ENCODE measurements at places on chromosomes 12 and 14. TPM values are rescaled to one million over a fixed set of nuclear protein-coding genes. Genes with fewer than 3 reads are reported as not detected.

The TCTN2 gene
- 23.1 TPM for total RNA-seq

The CPNE6 gene
- not detected for total RNA-seq

The OAS1 gene
- not detected for total RNA-seq

The FZD10 gene
- total RNA-seq, result 14.2 TPM

The HNF1A gene
- total RNA-seq, result not detected

The RNASE4 gene
- total RNA-seq, result 2.6 TPM

The KLHL33 gene
- not detected for total RNA-seq

The PIK3C2G gene
- not detected for total RNA-seq

The ZDHHC22 gene
- 5.9 TPM for total RNA-seq

The KLRC3 gene
- not detected for total RNA-seq

The CLEC9A gene
- total RNA-seq, result not detected

DNA sequence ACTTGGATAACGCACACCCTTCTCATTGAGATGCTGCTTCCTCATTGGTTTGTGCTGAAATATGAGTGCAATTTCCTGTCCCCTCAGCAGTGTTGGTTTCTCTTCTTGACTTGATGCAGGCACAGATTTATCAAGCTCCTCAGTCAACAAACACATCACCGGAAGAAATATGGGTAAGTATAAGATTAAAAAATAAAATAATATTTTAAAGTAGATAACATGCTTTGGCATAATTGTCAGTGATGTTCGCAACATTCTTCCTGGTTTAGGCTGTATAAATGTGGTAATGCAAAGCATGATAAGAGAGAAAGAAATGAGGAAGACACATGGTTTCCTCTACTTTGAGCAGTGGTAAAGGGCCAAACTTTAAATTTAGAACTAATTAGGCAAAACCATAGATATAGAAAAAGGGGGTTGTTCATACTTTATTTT, at the start of gene GPR65:
Gene GPR65 (plus strand): TSS at position 86 of the 432 bp plus-strand sequence. CDS start 5,713 bp downstream, outside the sequence.
- H3K36me3 ChIP-seq, result no peaks in the 10 kb centered on the region
- no peaks in the 10 kb centered on the region for H3K4me1 ChIP-seq
- no peaks in the 10 kb centered on the region for H3K27me3 ChIP-seq
- no peak for DNase-seq

GRCh38 chr12:52772772-52773171, 4.4 kb downstream of the KRT76 start:
- no peak for DNase-seq
- no peak overlapping the region for H3K4me3 ChIP-seq
- H3K36me3 ChIP-seq, result no peaks in the 10 kb centered on the region
- H3K4me1 ChIP-seq, result no peaks in the 10 kb centered on the region
- no peak overlapping the region for H3K27ac ChIP-seq

GRCh38 chr12:93122569-93123091, 193.5 kb upstream of the EEA1 start:
- H3K27me3 ChIP-seq, result no peaks in the 10 kb centered on the region
- no peak for DNase-seq
- no peak overlapping the region for H3K4me3 ChIP-seq
- H3K4me1 ChIP-seq, result peaks cover 5% of the 10 kb centered on the region
- no peak overlapping the region for H3K27ac ChIP-seq

DNA sequence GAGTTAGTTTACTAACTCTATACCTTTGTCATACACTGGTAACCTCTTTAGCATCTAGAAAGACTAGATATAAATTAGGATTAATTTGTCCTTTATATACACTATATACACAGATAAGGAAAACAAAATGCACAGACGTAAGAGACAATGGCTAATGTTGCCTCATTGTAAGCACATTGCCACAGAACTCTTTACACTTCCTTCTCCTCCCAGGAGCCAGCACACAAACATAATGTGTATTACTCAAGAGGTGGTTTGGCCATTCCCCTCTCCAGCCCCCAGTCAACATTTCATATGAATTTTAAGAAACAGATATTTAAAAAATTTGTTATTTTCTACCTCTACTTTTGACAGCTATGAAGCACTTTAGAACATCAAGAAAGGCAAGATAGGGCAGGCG, 131.4 kb upstream of the OR4E1 start:
- peaks cover 14% of the 10 kb centered on the region for H3K27me3 ChIP-seq
- H3K4me1 ChIP-seq, result peaks cover 7% of the 10 kb centered on the region
- no peak overlapping the region for H3K27ac ChIP-seq
- no peak for DNase-seq

DNA sequence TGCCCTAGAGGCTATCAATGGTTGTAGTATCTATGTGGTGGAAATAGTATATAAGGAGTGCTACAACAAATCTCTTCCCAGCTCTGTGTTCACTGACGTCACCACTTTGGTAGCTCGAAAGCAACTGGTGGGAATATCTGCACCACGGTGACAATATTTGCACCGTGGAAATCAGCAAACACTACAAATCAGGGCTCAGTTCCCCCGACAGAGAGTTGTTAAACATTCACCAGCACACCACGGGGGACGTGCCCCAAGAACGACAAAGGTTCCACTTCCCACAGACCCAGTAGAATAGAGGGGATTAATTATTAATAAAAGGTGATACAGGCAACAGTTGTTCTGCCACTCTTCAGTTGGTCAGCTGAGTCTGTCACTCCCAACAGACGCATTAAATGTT, 98.4 kb downstream of the CCDC60 start:
- H3K27ac ChIP-seq, result no peak overlapping the region
- no peaks in the 10 kb centered on the region for H3K4me1 ChIP-seq
- H3K36me3 ChIP-seq, result no peaks in the 10 kb centered on the region
- H3K27me3 ChIP-seq, result peaks cover 40% of the 10 kb centered on the region
- DNase-seq, result no peak

GRCh38 chr12:108826101-108826806, 31.1 kb downstream of the SSH1 start:
- peaks cover 6% of the 10 kb centered on the region for H3K36me3 ChIP-seq
- H3K27ac ChIP-seq, result peak overlapping the region; percentile 76
- peaks cover 59% of the 10 kb centered on the region for H3K4me1 ChIP-seq
- DNase-seq, result no peak
- H3K27me3 ChIP-seq, result no peaks in the 10 kb centered on the region
- peak overlapping the region; percentile 68 for H3K4me3 ChIP-seq

- peaks cover 5% of the 10 kb centered on the region for H3K4me1 ChIP-seq
- peak overlapping the region; percentile 78 for H3K27ac ChIP-seq
- H3K36me3 ChIP-seq, result no peaks in the 10 kb centered on the region
- no peaks in the 10 kb centered on the region for H3K27me3 ChIP-seq
- no peak for DNase-seq
- H3K4me3 ChIP-seq, result no peak overlapping the region
Observed at GRCh38 chr12:119198440-119198839, 19.7 kb downstream of the HSPB8 start.

GRCh38 chr12:51686727-51687126, 95.7 kb downstream of the SCN8A start:
- peaks cover 6% of the 10 kb centered on the region for H3K36me3 ChIP-seq
- H3K27ac ChIP-seq, result no peak overlapping the region
- no peak overlapping the region for H3K4me3 ChIP-seq
- no peak for DNase-seq

GRCh38 chr14:40204441-40205175, 772.4 kb upstream of the FBXO33 start:
- DNase-seq, result no peak
- no peaks in the 10 kb centered on the region for H3K27me3 ChIP-seq
- no peak overlapping the region for H3K27ac ChIP-seq
- no peak overlapping the region for H3K4me3 ChIP-seq
- H3K4me1 ChIP-seq, result no peaks in the 10 kb centered on the region

DNA sequence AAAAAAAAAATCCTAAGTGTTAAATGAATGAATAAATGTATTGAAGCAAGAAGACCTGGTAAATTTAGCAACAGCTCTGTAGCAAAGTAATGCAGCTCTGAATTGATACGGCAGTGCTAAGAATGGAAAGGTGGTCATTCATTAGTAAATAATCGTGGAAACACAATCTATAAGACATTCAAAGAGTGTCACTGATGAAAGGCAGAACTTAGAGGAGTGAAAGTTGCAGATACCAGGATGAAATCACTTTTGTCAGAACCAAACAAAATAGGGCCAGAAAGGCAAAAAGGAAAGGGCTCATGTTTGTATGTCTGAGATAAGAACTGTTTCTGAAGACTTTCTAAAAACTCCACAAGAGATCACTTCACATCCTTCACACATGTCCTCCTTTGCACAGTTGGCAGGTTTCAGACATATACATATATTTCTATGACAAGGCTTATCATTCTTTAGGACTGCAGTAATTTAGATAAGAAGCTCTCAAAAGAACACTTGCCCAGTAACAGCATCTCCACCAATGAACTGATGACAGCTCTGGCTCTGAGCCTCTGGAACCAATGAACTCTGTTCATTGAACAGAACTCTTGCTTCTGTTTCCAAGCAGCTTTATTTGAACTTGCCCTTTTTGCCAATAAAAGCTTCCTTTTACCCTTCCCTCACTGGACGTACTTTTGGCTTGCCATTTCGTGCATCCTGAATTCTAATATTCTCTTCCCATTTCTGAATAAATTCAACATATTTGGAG, 4.2 kb upstream of the LRR1 start:
- no peaks in the 10 kb centered on the region for H3K36me3 ChIP-seq
- H3K4me1 ChIP-seq, result peaks cover 21% of the 10 kb centered on the region
- peak overlapping the region; percentile 67 for H3K4me3 ChIP-seq
- no peak overlapping the region for H3K27ac ChIP-seq
- DNase-seq, result no peak
- no peaks in the 10 kb centered on the region for H3K27me3 ChIP-seq

DNA sequence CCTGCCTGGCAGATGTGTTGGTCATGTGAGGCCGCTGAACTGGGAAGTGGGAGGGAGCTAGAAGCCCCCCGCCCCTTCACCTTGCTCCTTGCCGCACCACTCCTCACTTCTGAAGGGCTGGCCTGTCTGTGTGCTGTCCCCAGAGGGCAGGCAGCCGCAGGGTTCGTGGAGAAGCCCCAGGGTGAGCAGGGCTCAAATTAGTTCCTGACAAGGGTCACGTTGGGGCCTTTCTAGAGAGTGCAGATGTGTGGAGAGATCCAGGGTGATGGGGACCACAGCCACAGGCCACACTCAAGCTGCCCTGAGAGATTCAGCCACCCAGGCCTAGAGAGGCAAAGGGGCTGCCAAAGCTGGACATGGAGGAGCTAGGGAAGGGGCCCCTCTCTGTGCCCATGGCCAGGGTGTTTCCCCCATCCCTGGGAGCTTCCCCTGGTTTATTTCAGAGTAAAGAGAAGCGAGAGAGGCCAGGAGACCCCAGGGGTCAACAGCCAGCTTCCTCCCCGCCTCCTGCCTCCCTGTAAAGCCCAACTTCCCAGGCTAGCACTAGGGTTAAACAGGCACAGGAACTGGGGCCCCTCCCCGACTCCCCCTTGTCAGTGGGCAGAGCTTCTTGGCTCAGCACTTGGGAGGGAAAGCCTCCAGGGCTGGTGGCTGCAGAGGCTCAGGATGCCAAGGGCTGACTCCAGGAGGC, 16.2 kb downstream of the SLC25A29 start:
- H3K27ac ChIP-seq, result peak overlapping the region; percentile 67
- peaks cover 12% of the 10 kb centered on the region for H3K27me3 ChIP-seq
- no peak for DNase-seq
- H3K36me3 ChIP-seq, result peaks cover 6% of the 10 kb centered on the region
- H3K4me3 ChIP-seq, result peak overlapping the region; percentile 84
- H3K4me1 ChIP-seq, result peaks cover 50% of the 10 kb centered on the region

GRCh38 chr12:62379026-62379722, 87.5 kb upstream of the MON2 start:
- H3K36me3 ChIP-seq, result no peaks in the 10 kb centered on the region
- H3K27ac ChIP-seq, result peak overlapping the region; percentile 69
- H3K4me3 ChIP-seq, result no peak overlapping the region
- no peak for DNase-seq
- no peaks in the 10 kb centered on the region for H3K27me3 ChIP-seq

- H3K36me3 ChIP-seq, result peaks cover 9% of the 10 kb centered on the region
- H3K4me3 ChIP-seq, result no peak overlapping the region
- no peak for DNase-seq
Observed at GRCh38 chr14:96053600-96054381, 14.6 kb downstream of the C14orf132 start.

GRCh38 chr14:69328765-69329164, 68.8 kb downstream of the GALNT16 start:
- peaks cover 3% of the 10 kb centered on the region for H3K4me1 ChIP-seq
- H3K27me3 ChIP-seq, result no peaks in the 10 kb centered on the region
- no peak overlapping the region for H3K27ac ChIP-seq
- DNase-seq, result no peak
- no peak overlapping the region for H3K4me3 ChIP-seq

- no peaks in the 10 kb centered on the region for H3K27me3 ChIP-seq
- H3K36me3 ChIP-seq, result no peaks in the 10 kb centered on the region
- no peak overlapping the region for H3K27ac ChIP-seq
- DNase-seq, result no peak
Observed at GRCh38 chr12:522692-523378, 63.1 kb downstream of the B4GALNT3 start.

GRCh38 chr12:52280796-52281560, 6.5 kb downstream of the KRT86 start:
- DNase-seq, result no peak
- no peak overlapping the region for H3K27ac ChIP-seq
- peaks cover 21% of the 10 kb centered on the region for H3K4me1 ChIP-seq
- no peaks in the 10 kb centered on the region for H3K36me3 ChIP-seq
- no peak overlapping the region for H3K4me3 ChIP-seq

- no peak overlapping the region for H3K4me3 ChIP-seq
- H3K27ac ChIP-seq, result no peak overlapping the region
- peaks cover 15% of the 10 kb centered on the region for H3K4me1 ChIP-seq
- H3K36me3 ChIP-seq, result no peaks in the 10 kb centered on the region
Observed at GRCh38 chr12:28855761-28856310, 293.2 kb upstream of the FAR2 start.

DNA sequence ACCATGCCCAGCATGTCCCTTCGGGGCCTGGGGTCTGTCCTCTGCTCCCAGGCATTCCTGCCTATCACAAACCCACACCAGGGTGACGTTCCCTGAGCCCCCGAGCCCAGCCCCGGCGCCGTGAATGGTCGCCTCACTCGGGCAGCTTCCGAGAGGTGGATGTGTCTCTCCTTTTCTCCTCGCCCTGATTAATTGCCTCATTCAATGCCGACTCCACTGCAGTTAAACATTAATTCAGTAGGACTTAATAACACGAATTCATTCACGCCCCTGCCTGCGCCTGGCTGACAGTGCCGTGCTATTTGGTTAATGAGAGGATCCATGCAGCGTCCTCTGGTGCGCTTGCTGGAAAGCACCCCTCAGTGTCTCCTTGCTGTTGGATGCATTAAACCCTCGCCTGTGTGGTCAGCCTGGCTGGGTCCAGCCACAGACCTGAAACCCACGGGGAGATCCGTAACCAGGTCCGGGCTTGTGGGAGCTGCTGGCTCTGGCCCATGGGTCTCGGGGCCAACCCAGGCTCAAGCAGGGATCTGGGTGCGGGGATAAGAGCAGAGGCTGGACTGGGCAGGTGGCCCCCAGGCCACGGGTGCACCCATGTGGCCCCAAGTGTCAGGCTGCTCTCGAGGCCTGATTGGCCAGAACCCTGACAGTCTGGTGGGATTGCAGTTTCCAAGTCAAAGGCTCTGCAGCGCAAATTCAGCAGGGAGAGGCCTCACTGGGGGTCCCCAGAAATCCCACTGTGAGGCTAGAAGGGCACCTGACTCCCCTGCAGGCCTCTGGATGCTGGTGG, 55.4 kb downstream of the FBRSL1 start:
- H3K36me3 ChIP-seq, result peaks cover 3% of the 10 kb centered on the region
- DNase-seq, result no peak
- H3K27ac ChIP-seq, result no peak overlapping the region
- H3K27me3 ChIP-seq, result peaks cover 15% of the 10 kb centered on the region
- no peak overlapping the region for H3K4me3 ChIP-seq
